ENCODE measurements at places on chromosomes 7 and 10.

DNA sequence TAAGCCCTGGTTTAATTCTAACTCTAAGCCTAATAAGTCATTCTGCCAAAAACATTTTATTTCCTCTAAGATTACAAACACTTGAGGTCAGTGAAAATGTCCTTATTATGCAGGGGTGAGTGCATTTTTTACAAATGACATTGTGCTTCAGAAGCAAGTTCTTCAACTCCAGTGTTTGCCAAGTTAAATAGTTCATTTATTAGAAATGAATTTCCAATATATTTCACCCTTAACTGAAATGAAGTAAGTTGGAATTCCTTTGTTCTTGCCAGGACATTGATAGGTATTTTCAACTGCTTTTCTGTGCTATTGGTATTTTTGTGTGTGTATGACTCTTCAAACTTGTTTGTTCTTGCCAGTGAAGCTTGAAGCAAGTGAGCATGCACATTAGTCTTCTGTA is 89.5 kb upstream of the CCDC6 start:
- no peak for DNase-seq

DNA sequence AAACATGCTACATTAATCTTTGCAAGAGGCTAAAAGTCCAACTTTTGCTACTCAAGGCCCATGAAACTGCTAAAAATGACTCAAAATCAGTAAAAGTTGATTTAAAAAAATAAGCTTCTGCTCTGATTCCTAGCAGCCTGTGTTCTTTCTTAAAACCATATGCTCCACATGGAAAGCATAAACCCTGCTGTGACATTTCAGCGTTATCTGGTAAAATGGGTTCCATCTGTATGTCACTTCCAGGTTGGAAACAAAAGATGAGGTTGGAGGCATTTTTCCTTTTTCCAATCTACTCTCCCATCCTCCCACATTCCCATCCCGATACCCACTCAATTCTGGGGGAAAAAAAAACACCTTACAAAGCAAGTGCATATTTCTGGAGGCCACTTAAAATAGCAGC is 439.5 kb downstream of the NEBL start:
- no peak for DNase-seq

DNA sequence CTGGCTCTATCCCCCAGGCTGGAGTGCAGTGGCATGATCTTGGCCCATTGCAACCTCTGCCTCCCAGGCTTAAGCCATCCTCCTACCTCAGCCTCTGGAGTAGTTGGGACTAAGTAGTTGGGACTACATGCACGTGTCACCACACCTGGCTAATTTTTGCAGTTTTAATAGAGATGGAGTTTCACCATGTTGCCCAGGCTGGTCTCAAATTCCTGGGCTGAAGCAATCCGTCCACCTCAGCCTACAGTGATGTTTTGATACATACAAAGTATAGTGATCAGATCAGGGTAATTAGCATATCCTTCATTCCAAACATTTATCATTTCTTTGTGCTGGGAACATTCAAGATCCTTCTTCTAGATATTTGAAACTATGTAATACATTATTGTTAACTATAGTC is 22.5 kb upstream of the TNKS2 start:
- DNase-seq: no peak

DNA sequence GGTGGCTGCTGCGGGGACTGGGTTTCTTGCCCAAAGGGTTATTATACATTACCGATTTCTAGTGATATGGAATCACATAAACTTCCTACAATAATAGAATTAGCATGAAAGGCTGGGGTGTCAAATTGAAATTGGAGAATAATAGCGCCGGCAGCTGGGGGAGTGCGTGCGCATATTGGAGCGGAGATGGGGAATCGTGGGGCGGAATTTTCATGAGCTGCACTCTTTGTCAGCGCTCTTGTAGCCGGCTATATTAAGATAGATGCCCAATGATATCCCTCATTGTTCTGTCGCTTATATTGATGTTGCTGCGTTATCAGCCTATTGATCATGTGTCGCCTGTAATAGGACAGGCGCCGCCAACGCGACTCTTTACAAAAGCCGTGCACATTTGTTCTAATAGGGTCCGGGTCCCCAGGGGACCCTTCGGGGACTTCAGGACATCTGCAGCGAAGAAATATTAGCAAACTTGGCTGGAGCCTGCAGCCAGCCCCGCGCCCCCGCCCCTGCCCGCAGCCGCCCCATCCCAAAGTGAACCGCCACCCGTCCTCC is 5.1 kb downstream of the UNCX start:
- no peak for DNase-seq

DNA sequence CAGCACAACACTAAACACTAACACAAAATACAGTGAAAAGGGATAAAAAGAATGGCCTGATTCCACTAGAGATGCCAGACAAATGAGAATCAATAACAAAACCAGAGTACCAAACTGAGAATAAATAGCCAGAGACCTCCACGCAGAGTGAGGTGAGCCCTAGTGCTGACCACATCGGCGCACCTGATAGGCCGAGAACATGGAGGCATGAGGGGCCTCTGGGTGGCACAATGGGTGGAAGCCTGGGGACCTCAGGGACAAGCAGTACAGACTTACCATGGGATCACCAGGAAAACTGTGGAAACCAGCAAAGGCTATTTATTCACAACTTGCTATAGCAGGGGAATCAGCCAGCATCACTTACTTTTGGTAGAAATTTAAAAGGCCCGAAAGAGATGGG is 1.8 kb upstream of the CSGALNACT2 start:
- no peak for DNase-seq

DNA sequence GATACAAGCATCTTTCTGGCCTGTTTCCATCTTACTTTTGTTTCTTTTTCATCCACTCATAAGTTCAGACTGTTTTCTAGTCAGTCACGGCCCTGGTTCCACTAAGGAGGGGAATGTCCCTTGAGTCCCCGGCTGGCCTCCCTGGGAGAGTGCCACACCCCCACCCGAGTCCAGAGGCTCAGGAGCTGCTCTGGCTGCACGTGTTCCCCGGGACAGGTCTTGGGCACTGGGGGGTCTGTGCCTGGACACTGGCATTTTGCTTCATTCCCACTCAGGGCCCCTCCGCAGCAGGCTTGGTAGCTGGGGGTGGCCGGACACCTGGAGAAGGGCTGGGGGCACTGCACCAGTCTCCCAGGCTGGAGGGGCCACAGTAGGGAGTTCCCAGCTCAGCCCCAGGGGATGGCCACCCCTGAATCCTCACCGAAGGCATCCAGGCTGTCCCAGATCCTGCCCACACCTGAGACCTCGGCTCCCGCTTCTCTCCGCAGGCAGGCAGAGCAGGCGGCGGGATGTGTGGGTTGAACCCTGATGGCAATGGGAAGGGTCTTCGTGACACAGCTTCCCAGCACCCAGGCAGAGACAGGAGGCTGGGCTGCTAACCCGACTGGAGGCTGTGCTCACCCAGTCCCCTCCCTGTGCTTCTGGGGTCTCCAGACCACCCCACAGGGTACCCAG is 92.3 kb downstream of the BMS1 start:
- no peak for DNase-seq

- DNase-seq: no peak
Observed at GRCh38 chr7:124764051-124764846, 1.3 kb downstream of the GPR37 start.
